ENCODE measurements at places on chromosomes 5 and 9.

DNA sequence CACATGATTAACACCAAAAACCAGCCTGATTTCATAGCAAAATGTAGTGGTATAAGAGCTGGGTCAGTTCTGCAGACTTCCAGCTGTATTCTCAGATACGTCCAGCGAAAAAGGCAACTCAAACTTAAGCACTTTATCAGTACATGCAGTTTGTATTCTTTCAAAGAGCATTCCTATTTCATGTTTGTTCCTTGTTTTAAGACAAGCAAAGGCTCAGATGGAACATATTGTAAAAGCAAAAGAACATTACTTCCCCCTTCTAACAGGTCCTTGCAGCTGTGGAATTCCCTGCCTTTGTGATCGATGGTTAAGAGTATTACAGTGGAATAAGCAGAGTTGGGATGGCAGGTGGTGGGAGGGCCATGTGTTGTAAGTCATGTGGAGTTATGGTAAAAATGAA lies 86.3 kb upstream of the GRHPR start:
- no peak for DNase-seq

GRCh38 chr9:10236161-10236560 lies 376.6 kb downstream of the PTPRD start:
- no peak for DNase-seq

GRCh38 chr5:141637123-141637766 lies 448 bp downstream of the RELL2 start:
- peak; percentile 29 for DNase-seq

- DNase-seq, result no peak
Measured at GRCh38 chr5:58787987-58788386, 205.1 kb downstream of the RAB3C start.

- DNase-seq, result no peak
Measured at GRCh38 chr9:99034149-99034548, 70.8 kb upstream of the TGFBR1 start.

DNA sequence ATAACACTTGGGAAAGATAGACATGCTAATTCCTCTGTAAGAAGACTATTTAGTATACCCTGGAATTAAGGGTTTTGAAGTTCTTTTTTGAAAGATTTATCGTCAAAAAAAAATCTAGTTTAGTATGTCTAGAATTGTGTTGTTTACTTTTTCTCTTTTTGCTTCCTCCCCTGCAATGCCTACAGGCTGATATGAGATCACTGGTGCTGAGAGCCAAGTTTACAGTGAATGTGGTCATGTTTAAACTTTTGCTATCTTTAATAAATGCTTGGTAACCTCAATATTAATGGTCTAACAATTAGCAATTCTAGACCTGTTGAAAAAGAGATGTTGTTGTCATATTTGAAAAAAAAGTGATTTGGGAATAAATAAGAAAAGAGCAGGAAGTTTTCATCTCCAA lies 86.1 kb downstream of the CWC27 start:
- DNase-seq, result no peak

- DNase-seq, result no peak
Measured at GRCh38 chr9:100919506-100919905, 109.0 kb upstream of the PLPPR1 start.

GRCh38 chr5:143426437-143426991 lies 23.0 kb upstream of the NR3C1 start:
- DNase-seq, result no peak

DNA sequence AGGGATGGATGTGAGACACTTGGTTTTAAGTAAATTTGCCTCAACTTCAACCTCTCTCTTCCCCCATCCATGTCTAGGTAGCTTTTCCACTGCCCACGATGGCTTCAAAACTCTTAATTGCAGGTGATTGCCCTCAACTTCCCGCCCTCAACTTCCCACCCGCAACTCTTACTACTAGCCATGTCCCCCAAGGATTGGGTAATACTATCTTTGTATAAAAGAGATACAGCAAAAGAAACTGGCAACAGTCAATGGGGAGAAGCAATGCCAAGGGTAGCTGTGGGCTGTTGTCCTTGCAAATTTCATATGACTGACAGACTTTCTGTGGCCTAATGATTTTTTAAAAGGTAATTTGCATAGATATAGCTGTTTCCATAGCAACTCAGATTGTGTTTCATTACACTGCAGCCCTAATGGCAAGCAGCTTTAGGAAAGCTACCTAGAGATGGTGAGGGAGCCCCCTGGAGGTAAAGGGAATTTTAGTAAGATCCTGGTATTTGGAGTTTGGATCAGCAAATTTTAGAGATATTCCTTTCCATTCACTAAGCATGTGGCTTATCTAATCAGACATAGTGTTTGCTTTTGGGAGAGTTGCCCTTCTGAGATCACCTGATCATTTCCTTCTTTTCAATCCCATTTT lies 421.5 kb upstream of the DAP start:
- DNase-seq, result no peak
